ENCODE measurements at places on chromosomes 6 and 20.

DNA sequence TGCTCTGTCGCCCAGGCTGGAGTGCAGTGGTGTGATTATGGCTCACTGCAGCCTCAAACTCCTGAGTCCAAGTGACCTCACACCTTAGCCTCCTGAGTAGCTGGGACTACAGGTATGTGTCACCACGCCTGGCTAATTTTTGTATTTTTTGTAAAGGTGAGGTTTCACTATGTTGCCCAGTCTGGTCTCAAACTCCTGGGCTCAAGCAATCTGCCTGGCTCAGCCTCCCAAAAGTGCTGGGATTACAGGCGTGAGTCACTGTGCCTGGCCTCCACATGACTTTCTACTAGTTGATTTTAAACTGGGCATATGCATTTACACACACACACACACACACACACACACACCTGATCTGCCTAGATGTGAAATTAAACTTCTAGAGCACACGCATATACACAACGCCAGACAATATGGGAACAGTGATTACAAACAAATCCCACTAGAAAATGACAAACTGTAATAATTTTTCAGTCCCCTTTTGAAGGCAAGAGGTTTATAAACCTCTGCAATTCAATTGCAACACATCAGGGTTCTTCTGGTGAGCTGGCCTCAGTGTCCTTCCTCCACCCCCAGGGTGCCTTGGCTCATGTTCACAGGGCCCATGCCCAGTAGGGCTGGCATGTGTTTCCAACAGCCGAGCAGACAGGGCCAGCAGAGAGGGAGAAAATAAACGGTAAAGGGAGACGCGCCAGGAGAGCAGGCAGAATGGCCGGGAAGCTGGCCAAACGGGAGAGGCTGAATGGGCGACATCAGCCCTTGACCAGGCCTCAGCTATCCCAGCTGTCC lies 31.2 kb downstream of the PARD6B start:
- no peak for DNase-seq

- DNase-seq = no peak
Observed at GRCh38 chr6:64580346-64580745, 944.7 kb downstream of the PHF3 start.

DNA sequence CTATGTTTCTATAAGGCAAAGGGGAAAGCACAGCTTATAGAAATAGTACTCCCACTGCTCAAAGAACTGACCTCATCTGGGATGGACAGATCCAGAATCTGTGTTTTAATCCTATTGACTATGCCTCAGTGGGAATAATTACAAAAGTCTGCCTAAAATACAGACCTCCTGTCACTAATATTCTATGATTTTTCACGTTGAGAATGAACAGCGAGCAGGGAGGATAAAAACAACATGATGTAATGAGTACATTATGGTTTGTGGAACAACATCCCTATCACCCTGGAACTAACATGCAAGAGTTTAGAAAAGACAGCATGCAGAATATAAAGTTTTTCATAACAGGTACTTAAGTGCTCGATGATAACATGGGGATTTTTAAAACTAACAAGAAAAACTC lies 53.9 kb downstream of the EPHA7 start:
- no peak for DNase-seq

GRCh38 chr20:63132131-63132714 lies 83.7 kb downstream of the YTHDF1 start:
- DNase-seq = no peak

GRCh38 chr6:54140811-54141210 lies 29.6 kb downstream of the MLIP start:
- DNase-seq = no peak

Data from activated CD8-positive, alpha-beta memory T cell treated with anti-CD3 and anti-CD28 coated beads for 1 hour (primary cell).